8988T (cell line): ENCODE measurements at places on chromosomes 3 and 15.

- no peak for DNase-seq
Observed at GRCh38 chr3:171055336-171056178, 29.0 kb upstream of the SLC2A2 start.

- no peak for DNase-seq
Observed at GRCh38 chr15:76961268-76962011, 29.9 kb downstream of the RCN2 start.

DNA sequence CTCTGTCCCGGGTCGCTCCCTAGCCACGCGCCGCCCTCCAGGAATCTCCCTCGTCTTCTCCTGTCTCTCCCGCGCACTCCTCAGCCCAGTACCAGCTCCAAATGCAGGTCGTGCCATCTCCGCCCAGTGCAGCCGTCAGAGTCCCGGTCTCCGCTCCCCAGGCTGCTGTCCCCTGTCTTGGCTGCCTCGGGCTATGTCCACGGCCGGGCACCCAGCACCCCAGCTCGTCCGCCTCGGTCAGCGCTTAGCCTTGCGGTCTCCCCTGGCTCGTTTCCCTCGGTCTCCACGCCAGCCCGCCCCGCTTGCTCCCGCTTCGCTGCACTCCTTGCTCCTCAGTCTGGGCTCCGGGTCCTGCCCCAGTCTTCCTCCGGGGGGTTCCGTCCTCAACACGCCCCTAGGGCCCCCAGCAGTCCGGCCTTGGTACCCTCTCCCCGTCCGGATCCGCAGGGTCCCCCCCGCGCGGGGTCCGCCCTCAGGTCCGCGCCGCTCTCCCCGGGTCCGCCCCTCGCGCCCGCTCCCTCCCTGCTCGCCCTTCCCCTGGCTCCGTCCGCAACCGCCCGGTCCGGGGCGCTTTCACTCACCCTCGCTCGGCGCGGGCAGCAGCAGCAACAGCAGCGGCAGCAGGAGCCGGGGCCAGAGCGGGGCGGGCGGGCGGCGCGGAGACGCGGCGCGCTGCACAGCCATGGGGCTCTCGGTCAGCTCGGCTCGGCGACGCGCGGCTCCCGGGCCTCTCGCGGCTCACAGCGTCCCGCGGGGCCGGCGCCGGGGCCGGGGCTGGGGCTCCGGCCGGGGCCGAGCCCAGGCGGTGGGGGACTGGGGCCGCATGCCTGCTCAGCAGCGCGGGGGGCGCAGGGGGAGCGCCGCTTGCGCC is 462 bp downstream of the IGDCC3 start:
- DNase-seq = no peak

GRCh38 chr3:89270201-89270600 is 162.8 kb downstream of the EPHA3 start:
- DNase-seq = no peak

- peak; percentile 33 for DNase-seq
Observed at GRCh38 chr15:89101302-89102193, 13.3 kb downstream of the ABHD2 start.

GRCh38 chr15:83699028-83699427 is 45.1 kb downstream of the ADAMTSL3 start:
- no peak for DNase-seq
